ENCODE measurements at places on chromosomes 12 and 14.

DNA sequence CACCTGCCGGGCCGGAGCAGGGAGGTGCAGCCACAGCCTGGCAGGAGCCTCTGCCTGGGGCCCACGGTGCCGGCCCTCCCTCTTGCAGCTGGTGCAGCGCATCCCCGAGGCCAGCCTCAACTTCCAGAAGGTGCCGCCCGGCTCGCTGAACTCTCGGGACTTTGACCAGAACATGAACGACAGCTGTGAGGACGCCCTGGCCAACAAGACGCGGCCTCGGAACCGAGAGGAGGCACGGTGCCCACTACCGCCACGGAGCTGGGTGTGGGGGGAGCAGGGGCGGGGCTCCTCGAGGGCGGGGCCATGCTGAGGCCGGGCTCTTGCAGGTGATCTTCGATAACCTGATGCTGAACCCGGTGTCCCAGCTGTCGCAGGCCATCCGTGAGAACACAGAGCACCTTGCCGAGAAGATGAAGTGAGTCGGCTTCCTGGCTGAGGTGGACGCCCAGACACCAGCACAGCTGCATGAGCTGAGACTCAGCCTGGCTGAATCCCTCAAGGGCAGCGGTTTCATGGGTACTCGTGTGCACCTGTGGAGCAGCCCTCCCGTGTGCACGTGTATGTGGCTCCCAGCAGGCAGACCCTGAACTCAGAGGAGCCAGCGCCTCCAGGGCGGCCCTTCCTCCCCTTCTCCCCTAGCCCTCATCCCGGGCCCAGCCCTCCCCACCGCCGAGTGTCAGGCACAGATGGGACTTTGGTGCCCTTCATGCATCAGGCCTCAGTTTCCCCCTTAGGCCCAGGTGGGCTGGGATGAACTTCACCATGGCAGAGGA, 28.6 kb downstream of the CEP170B start:
- DNase-seq: no peak

GRCh38 chr14:74290415-74290814, 12.3 kb downstream of the ABCD4 start:
- no peak for DNase-seq

DNA sequence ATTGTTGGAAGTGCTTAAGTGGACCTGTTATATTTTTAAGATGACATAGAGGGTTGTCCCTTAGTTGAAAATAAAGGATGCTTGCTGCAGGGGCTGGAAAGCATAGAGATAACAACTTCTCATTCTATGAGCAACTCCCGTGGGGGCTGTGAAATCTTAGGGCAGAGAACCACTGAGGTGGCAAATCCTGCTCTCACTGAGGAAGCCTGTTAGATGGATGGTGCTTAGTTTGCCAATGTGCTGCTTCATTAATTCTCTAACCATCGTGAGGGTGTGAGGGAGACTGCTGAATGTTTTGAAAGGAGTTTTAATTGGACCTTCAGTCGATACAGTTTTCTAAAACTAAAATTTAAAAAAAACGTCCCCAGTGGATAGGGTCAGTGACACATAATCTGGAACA, 46.5 kb downstream of the PTPRO start:
- no peak for DNase-seq

GRCh38 chr12:58922849-58923248, 2.5 kb upstream of the LRIG3 start:
- no peak for DNase-seq

- DNase-seq: no peak
These were observed 144.6 kb downstream of the TPH2 start for GRCh38 chr12:72082986-72083820.

DNA sequence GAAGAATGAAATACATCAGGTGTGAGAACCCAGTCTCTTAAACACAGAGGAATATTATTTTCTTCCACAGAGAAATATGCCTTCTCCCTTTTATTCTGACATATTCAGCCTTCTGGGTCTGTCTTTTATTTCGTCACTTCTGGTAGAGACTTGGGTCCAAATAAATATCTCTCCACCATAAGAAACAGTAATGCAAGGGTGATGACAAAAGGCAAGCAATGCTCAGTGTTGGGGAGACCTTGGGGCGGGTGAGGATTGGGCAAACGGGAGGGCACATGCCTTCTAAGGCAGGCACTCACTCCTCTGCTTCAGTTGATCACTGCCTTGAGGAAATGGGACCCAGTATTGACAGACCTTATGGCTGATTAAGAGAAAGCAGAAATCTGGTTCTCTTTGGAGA, 6.7 kb upstream of the SOCS2 start:
- no peak for DNase-seq
